Muscle of leg (tissue), 16 donors: ENCODE measurements at places on chromosomes 1 and 21. TPM values are rescaled to one million over a fixed set of nuclear protein-coding genes. Genes with fewer than 3 reads are reported as not detected.
A peak's percentile ranks its signal among the peaks of the same experiment; 100 is the strongest.

DNA sequence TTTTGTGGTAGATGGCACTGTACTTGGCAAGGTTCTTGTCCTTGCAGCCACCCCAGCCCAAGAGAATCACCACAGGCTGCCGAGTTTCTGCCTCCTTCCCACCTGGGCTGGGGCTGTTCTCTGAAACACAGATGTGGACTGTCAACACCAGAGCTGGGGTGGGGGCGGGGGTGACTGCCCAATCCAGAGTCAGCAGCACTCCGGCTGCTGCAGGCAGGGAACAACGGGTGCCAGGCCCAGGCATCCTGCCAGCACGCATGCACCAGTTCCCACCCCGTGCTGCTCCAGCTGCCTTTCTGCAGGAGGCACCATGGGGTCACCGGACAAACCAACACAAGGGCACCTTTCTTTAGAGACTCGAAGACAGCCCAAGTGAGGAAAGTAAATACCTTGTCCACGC lies 14.1 kb downstream of the TMEM53 start:
- DNase-seq: peak; percentile 82

DNA sequence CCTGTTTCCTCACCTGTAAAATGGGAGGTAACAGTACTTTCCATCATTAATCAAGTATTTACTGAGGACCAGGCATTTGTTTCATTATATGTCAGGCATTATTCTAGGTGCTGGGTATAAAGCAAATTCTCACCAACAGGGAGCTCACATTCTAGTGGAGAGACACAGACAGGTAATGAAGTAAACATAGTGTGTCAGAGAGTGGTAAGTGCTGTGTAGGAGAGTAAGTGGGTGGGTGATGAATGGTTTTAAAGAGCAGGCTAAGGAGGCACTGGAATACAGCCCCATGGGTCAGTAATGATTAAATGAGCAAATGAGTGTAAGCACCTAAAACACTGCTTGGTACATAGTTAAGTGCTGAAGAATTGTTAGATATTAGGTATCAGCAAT lies 60.4 kb downstream of the DNTTIP2 start:
- DNase-seq: no peak

GRCh38 chr1:23548704-23549143 lies 10.6 kb downstream of the ID3 start:
- DNase-seq: peak; percentile 72

- DNase-seq: no peak
Measured at GRCh38 chr1:1364266-1364665, 5.9 kb upstream of the MXRA8 start.

GRCh38 chr1:21289700-21290545 lies at the start of gene ECE1:
Gene ECE1, minus strand, starts transcription at chr1:21290463. Its CDS starts 49 bp downstream, at chr1:21290414.
- no peak for DNase-seq

GRCh38 chr1:185367218-185367617 lies 50.2 kb upstream of the IVNS1ABP start:
- peak; percentile 48 for DNase-seq

DNA sequence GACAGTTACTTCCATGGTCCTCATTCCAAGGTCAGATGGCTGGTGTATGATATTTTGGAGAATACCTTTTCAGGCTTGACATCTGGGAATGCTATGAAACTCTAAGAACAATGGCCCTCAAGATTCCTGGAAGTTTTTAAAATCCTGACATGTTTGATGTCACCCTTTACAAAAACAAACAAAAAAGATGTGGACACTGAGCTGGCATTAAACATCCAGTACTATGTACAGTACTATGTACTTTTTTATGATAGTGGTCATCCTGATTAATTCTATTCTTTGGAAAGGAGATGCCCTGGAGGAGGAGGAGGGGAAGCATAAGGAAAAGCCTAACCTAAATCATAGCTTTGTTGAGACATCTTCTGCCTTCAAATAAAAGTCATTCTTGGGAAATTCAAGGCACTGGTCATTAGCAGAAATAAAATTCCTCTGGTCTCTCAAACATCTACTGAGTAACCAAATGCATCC lies 235.4 kb downstream of the HMCN1 start:
- DNase-seq: no peak

- peak; percentile 47 for DNase-seq
Measured at GRCh38 chr1:154730986-154731489, 123.1 kb upstream of the ADAR start.

- peak; percentile 90 for DNase-seq
Measured at GRCh38 chr1:89804642-89805237, 16.1 kb upstream of the LRRC8D start.

GRCh38 chr1:1308756-1309250 lies 406 bp downstream of the PUSL1 start:
- no peak for DNase-seq

- peak; percentile 43 for DNase-seq
Measured at GRCh38 chr21:43719748-43720538, 1.0 kb downstream of the PDXK start.

DNA sequence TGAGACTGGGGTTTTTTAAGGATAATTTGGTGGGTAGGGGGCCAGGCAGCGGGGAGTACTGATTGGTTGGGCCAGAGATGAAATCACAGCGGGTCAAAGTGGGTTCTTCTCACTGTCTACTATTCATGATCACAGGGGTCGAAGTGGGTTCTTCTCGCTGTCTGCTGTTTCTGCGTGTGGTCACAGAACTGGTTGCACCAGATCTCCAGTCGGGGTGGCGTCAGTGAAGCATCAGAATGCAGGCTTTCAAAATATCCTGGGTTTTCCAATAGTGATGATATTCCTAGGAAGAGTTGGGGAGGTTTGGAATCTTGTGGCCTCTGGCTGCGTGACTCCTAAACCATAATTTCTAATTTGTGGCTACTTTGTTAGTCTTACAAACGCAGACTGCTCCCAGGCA lies 45.1 kb downstream of the TRPM2 start:
- DNase-seq: no peak

GRCh38 chr1:2412773-2413494 lies 570 bp upstream of the PEX10 start:
- peak; percentile 52 for DNase-seq

- no peak for DNase-seq
Measured at GRCh38 chr1:206604861-206605260, 7.4 kb downstream of the EIF2D start.

- no peak for DNase-seq
Measured at GRCh38 chr1:160540859-160541233, 17.8 kb upstream of the SLAMF6 start.

GRCh38 chr1:194975913-194976312 lies 1632.3 kb downstream of the KCNT2 start:
- no peak for DNase-seq

YOD1 gene
- polyA plus RNA-seq: 5.5 TPM

PHACTR4 gene
- polyA plus RNA-seq: 23.5 TPM

GBP3 gene
- 1.3 TPM for polyA plus RNA-seq
